ENCODE measurements at places on chromosomes 13 and 19. TPM values are rescaled to one million over a fixed set of nuclear protein-coding genes. Genes with fewer than 3 reads are reported as not detected.

DNA sequence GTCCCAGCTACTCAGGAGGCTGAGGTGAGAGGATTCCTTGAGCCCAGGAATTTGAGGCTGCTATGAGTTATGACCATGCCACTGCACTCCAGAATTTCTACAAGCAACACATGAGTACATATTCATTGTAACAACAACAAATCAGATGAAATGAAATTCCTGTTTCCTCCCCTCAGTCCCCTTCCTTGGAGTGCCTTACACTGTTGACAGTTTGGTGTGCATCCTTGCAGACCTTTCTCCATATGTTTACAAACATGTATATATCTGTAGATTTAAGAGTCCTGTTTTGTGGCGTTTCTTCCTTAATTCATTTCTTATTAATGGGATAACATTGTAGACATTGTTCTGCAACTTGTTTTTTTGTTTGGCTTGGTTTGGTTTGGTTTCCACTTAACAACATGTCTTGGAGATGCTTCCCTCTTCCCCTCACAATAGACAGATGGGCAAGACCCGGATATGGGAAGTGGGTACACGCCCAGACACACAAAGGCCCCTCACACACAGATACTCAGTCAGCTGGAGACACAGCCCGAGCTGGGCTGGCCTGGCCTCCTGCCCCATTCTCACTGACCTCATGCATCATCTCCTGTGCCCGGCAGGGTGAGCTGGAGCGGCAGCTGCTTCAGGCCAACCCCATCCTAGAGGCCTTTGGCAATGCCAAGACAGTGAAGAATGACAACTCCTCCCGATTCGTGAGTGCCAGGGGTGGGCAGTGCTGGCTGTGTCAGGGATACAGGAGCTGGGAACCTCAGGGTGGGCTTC, 21.7 kb downstream of the MYH14 start:
- H3K27ac ChIP-seq: no peak overlapping the region
- no peak overlapping the region for H3K4me3 ChIP-seq
- H3K36me3 ChIP-seq: peaks cover 58% of the 10 kb centered on the region

- no peak overlapping the region for H3K4me3 ChIP-seq
- no peaks in the 10 kb centered on the region for H3K27me3 ChIP-seq
- H3K4me1 ChIP-seq: no peaks in the 10 kb centered on the region
- no peak for DNase-seq
- H3K36me3 ChIP-seq: no peaks in the 10 kb centered on the region
- H3K27ac ChIP-seq: no peak overlapping the region
Measured at GRCh38 chr13:102933122-102933521, 87.3 kb downstream of the ERCC5 start.

- peak overlapping the region; percentile 94 for H3K4me3 ChIP-seq
- H3K36me3 ChIP-seq: peaks cover 20% of the 10 kb centered on the region
- peak; percentile 27 for DNase-seq
- H3K27ac ChIP-seq: peak overlapping the region; percentile 73
Measured at GRCh38 chr19:52007451-52007805, 583 bp downstream of the ZNF615 start.

DNA sequence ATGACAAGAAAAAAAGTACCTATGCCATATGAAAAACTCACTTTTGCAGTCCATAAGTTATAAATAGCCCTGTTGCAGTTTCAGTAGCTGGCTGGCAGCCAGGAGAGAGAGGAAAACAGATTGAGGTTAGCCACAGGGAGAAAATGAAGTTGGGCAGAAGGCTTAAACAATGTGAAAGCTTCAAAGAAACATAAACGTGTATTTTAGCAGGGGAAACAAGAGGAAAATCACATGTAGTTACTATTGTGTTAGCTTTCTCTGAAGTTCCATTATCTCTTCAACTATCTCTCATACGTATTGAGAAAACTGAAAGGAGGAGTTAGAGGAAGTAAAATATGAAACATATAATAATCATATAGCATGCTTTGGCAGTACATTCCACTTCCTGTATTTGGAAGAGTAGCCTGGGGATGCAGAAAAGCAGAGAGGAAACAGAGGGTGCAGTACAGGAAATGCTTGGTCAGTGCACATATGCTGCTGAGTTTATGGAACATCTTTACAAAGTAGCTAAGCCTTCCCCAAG, 1551.1 kb downstream of the EFNB2 start:
- no peaks in the 10 kb centered on the region for H3K27me3 ChIP-seq
- DNase-seq: no peak
- no peaks in the 10 kb centered on the region for H3K4me1 ChIP-seq

GRCh38 chr19:16402041-16402440, 69.7 kb downstream of the EPS15L1 start:
- peaks cover 7% of the 10 kb centered on the region for H3K4me1 ChIP-seq
- no peak for DNase-seq
- H3K27ac ChIP-seq: no peak overlapping the region
- no peaks in the 10 kb centered on the region for H3K27me3 ChIP-seq
- H3K36me3 ChIP-seq: peaks cover 15% of the 10 kb centered on the region

DNA sequence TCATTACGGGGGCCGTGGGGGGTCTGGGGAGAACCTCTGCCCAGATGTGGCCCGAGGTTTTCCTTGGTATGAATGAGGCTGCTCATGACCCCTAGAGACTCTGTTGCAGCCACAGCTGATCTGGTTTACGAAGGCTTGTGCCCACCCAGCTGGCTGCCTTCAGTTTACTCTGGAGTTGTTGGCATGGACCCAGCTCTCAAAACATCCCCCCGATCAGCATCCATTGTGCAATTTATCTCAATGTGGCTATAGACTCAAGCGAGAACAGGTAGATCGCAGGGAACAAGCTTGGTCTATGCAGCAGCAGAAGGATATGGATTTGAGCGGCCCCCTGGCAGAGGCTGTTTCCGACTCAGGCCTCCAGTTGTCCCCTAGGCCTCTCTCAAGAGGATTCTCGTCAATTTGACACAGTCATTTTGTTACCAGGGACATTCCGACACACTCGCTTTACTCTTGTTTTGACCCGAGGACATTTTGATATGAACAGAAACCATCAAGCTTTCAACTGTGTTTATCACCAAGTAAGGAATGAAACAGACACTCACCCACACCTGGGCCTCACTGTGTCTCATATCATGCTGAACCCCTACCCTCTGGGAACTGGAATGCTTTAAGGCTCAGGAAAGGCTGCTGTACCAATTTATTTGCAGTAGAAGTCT, 161.5 kb downstream of the KATNAL1 start:
- no peak overlapping the region for H3K27ac ChIP-seq
- no peaks in the 10 kb centered on the region for H3K36me3 ChIP-seq
- no peak overlapping the region for H3K4me3 ChIP-seq

- no peaks in the 10 kb centered on the region for H3K27me3 ChIP-seq
- DNase-seq: no peak
- no peaks in the 10 kb centered on the region for H3K4me1 ChIP-seq
- no peak overlapping the region for H3K4me3 ChIP-seq
- no peak overlapping the region for H3K27ac ChIP-seq
Measured at GRCh38 chr13:28679628-28680027, 20.7 kb downstream of the POMP start.

The HCST gene
- not detected for total RNA-seq

DNA sequence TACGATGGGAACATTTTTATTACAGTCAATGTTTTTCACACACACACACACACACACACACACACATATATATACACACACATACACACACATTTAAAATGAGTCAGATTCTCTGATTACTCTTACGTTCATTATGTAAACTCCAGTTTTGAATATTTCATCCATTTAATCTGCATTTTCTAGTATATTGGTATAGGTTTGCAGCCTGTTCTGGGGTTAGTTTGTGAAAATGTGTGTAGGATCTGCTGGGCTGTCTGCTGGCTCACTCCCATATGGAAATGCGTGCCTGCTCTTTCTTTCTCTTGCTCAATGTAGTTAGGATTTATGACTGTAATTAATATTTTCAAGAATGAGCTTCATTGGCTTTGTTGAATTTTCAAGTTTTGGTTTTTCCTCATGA, 7.1 kb downstream of the LILRB2 start:
- H3K27me3 ChIP-seq: peaks cover 100% of the 10 kb centered on the region
- no peak overlapping the region for H3K4me3 ChIP-seq
- no peak for DNase-seq
- no peaks in the 10 kb centered on the region for H3K36me3 ChIP-seq

The IFNL1 gene
- total RNA-seq: 1.0 TPM

The CEACAM3 gene
- not detected for total RNA-seq

DNA sequence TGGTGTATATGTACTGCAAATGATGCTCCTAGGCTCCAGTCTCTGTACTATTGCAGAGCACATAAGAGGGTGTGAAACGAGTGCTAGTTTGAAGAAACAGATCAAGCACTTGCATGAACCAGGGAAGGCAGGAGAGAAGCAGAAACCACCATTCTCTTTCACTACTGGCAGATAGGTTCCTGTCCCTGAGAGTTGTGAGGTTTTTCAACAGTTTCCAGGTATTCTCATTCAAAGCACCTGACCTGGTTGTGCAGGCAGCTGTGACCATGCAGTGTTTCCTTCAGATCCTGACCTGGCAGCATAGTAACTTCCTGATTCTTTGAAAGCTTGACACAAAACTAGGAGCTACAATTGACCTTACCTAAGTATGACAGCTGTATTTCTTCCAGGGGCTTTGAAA, 164.9 kb downstream of the UFM1 start:
- H3K27me3 ChIP-seq: no peaks in the 10 kb centered on the region
- H3K4me3 ChIP-seq: no peak overlapping the region
- DNase-seq: no peak
- H3K27ac ChIP-seq: no peak overlapping the region
- no peaks in the 10 kb centered on the region for H3K4me1 ChIP-seq

The FCAR gene
- not detected for total RNA-seq

The PEPD gene
- 65.5 TPM for total RNA-seq

DNA sequence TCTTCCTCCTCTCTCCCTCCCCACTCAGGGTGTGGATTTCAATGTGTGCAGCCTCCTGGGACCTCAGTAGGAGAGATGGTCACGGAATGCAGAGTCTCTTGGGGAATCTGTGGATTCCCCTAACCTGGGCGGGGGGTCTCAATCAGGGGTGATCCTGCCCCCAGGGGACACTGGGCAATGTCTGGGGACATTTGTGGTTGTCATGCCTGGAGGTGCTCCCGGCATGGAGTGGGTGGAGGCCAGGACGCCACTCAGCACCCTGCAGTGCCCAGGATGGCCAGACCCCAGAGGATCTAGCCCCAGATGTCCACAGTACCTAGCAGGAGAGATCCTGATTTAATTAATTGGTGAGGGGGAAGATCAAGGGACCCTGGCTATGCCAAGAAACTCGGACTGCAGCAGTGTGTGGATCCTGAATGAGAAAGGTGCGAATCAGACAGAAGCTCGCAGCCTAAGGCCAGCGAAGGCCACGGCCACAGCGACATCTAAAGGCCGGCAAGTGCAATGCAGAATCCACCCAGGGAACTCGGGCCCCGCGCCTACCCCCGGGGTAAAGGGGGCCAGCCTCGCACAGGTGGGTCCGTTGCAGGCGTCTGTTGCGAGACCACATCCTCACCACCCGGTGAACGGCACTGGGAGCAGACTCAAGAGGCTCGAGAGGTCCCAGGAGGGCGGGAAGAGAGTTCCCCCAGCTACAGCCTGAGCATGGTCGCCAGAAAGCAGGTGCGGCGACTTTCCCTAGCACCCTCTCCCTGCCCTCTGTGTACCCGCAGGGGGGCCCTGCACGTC, 88.8 kb downstream of the GNG7 start:
- H3K27me3 ChIP-seq: no peaks in the 10 kb centered on the region
- no peak overlapping the region for H3K4me3 ChIP-seq
- H3K4me1 ChIP-seq: peaks cover 11% of the 10 kb centered on the region
- DNase-seq: peak; percentile 49
- peaks cover 5% of the 10 kb centered on the region for H3K36me3 ChIP-seq
- H3K27ac ChIP-seq: no peak overlapping the region

The EHD2 gene
- total RNA-seq: 52.3 TPM

The SMIM44 gene
- not detected for total RNA-seq

- H3K4me3 ChIP-seq: no peak overlapping the region
- H3K4me1 ChIP-seq: no peaks in the 10 kb centered on the region
- no peak overlapping the region for H3K27ac ChIP-seq
- DNase-seq: no peak
- H3K27me3 ChIP-seq: no peaks in the 10 kb centered on the region
- H3K36me3 ChIP-seq: no peaks in the 10 kb centered on the region
Measured at GRCh38 chr13:62908321-62908720, 1492.7 kb upstream of the PCDH20 start.

The DHDH gene
- total RNA-seq: 2.1 TPM

GRCh38 chr19:46451352-46451751, 20.0 kb downstream of the PNMA8A start:
- no peaks in the 10 kb centered on the region for H3K36me3 ChIP-seq
- H3K4me3 ChIP-seq: no peak overlapping the region
- DNase-seq: no peak
- H3K27ac ChIP-seq: no peak overlapping the region
- peaks cover 73% of the 10 kb centered on the region for H3K27me3 ChIP-seq
- no peaks in the 10 kb centered on the region for H3K4me1 ChIP-seq

GRCh38 chr13:74452881-74453280, 318.7 kb upstream of the KLF12 start:
- DNase-seq: no peak
- no peak overlapping the region for H3K27ac ChIP-seq
- no peaks in the 10 kb centered on the region for H3K4me1 ChIP-seq
- no peaks in the 10 kb centered on the region for H3K27me3 ChIP-seq
- H3K36me3 ChIP-seq: no peaks in the 10 kb centered on the region
- no peak overlapping the region for H3K4me3 ChIP-seq

- H3K4me3 ChIP-seq: no peak overlapping the region
- no peaks in the 10 kb centered on the region for H3K4me1 ChIP-seq
- DNase-seq: no peak
- peaks cover 3% of the 10 kb centered on the region for H3K36me3 ChIP-seq
- H3K27ac ChIP-seq: no peak overlapping the region
Measured at GRCh38 chr19:439167-439900, 21.5 kb downstream of the SHC2 start.

DNA sequence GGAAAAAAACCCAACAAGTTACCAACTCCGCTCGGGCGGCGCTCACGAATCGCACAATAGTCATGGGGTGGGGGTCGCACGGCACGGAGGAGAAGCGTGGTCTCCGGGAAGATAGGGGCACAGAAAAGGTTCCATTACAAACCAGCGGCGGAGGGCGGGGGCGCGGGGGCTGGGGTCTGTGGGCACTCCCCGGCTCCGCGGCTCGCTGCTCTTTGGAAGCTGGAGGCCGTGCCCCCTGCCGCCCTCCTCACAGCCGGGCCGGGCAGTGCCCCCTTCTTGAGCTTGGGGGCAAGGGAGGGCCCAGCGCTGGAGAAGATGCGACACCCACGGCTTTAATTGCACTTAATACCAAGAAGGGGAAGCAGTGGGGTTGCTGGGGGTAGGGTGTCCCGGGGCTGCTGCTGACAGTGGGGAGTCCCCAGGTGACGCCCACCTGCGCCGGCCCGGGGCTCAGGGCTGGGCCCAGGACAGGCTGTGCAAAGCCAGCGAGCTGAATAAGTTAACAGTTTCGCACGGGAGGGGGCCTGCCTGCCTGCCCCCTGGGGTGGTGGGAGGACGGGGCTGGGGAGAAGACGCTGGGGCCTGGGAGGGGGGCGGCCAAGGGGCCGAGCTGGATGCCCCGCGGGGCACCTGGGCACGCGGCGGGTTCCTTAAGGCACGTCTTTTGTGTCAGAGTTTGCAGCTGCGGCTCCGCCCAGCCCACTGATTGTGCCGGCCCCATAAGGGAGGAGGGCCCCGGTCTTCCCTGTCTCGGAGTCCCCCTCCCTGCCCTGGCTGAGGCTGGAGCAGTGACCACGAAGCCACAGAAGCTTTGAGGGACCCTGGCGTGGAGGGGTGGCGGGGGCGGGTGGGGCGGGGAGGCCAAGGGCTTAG, 9.8 kb downstream of the DCAF15 start:
- no peaks in the 10 kb centered on the region for H3K27me3 ChIP-seq
- H3K36me3 ChIP-seq: peaks cover 23% of the 10 kb centered on the region
- H3K4me1 ChIP-seq: no peaks in the 10 kb centered on the region
- no peak overlapping the region for H3K4me3 ChIP-seq

The ZNF610 gene
- total RNA-seq: not detected

The RUVBL2 gene
- 184 TPM for total RNA-seq
